ENCODE measurements at places on chromosomes 1 and 21.

DNA sequence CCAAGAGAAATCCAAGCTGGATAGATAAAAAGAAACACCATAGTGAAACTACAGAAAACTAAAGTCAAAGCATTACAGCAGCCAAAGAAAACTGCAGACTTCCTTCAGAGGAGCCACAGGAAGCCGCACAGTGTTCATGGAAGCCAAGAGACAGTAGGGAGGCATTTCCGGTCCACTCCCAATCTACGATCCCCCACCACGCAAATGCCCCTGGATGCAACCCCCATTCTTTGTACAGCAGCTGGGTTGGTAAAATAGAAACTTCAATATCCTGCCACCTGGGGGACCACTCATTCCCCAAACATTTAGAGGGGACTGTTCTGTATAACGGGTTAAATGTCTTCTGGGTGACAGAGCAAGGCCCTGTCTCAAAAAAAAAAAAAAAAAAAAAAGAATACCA, 43.9 kb upstream of the TSPEAR start:
- DNase-seq = peak; percentile 12

GRCh38 chr21:44601596-44602462, 1.4 kb downstream of the KRTAP10-7 start:
- no peak for DNase-seq

DNA sequence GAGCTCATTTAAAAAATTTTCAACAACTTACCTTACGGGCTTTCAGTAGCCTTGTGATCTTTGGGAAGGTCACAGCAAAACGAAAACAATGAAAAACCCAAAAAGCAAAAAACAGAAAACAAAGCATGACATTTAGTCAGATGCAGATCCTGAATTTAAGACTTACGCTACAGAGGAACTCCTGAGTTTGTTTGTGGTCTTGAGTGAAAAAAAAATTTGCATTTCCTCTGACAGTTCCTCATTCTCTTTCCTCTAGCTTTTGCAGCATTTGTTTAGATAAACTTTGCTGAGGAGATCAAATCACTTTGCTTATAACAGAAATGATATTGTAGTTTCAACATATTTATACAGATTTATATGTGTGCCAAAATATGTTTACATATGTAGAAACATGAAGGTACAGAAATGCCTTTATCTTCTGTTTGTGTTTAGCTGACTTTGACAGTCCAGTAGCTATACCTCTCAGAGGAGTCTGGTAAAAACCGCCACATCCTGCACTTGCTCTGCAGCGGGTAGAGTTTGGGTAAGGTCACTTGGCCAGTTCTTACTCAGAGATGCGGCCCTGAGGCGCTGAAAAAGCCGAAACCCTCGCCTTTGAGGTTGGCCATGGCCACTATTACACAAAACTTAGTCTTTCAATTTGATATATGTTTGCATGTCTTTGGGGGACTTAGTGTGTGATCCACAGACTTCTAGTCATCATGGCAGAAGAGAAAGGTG, 142.5 kb downstream of the TNR start:
- DNase-seq = no peak

DNA sequence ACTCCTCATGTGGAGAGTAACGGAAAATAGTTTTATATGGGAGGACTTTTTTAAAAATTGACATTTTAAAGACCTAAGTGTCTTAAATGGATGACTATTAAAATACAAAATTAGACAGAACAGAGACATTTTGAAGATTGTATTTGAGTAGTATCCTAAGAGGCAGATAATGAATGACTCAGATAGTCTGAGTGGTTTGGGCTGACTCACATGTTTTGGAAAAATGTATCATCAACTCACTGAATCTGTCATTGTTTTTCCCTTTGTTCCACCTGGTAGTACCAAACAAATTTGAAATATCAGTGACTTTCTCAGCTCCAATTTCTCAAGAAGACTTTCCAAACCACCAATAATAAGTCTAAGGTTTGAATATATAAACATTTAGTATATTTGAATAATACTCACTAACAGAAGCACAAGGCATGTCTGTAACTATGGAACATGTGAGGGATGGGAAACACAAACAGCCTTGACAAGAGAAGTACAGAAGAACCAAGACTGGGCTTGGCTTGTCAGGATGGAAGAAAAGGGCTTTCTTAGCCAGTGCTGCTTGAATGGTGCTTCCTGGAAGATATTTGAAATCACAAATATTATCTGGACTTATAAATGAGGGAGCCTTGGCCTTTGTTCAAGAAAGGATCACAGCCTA, 90.6 kb downstream of the SGIP1 start:
- no peak for DNase-seq

DNA sequence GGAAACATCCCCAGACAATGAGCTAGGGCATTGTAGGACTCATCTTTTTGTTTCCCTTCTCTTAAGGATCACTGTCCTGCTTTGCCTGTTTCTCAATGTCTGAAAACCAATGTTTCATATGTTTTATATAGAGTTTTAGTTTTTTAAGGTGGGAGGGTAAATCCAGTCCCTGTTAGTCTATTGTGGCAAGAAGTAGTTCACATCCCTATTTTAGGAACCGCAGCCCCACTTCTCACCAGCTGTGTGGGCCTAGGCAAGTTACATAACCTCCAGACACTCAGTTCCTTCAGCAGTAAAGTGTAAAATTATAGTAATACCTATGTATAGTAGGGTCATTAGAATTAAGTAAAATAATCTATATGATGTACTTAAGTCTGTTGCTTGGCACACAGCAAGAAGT, 105.8 kb upstream of the WLS start:
- DNase-seq = no peak

- DNase-seq = peak; percentile 11
These were observed 15.3 kb downstream of the UCK2 start for GRCh38 chr1:165842671-165843129.

GRCh38 chr1:192543445-192543844, 32.1 kb upstream of the RGS1 start:
- no peak for DNase-seq

GRCh38 chr1:67333603-67334002, 25.9 kb downstream of the IL12RB2 start:
- DNase-seq = no peak

- DNase-seq = peak; percentile 85
These were observed 72.5 kb downstream of the NDUFS5 start for GRCh38 chr1:39098546-39099250.

DNA sequence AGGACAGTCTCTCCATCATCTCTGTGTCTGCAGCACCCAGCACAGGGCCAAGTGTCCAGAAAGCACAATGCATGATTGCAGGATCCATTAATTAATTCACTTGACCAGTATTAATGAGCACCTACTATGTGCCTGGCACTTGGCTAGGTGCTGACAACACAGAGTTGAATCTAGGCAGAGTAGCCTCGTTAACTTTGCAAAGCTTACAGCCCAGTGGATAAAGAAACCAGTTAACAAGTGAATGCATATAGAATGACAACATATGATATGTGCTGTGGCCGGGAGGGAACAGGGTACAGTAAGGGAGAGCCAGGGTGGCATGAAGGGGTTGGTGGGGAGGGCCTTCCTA, 10.9 kb downstream of the SLC1A7 start:
- DNase-seq = no peak

DNA sequence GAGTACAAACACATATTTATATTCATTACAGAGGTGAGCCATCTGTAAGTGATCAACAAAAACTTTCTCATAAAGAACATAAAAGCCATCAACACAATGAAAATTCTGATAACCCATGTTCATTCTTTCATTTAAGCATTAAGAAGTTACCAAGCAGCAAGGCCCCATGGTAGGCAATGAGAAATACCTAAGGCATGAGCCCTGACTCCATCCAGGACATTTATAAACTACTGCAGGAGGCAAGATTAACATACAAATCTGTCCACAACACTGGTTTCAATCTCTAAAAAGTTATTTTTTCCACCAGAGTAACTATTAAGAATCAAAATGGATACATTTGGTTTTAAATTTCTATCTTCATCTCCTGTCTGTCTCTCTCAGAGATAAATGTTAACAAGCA, 76.1 kb downstream of the SIPA1L2 start:
- DNase-seq = no peak

DNA sequence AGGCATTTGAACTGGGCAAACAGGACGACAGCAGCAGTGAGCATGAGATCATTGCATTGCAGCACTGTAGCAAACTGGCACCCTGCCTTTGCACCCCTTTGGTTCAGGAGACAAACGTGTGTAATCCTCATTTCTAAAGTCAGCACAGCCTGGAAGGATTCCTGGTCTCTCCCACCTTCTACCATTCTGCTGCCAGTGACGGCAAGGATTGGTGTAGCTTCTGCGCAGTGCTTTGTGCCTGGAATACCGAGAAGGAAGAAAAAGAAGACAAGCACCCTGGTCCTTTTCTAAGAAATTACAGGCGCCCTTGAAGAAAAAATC, 805.3 kb downstream of the USP25 start:
- no peak for DNase-seq
